Stimulated activated CD4-positive, alpha-beta T cell treated with anti-CD3 and anti-CD28 coated beads, Interleukin-2, amount 100 ng/mL, for 4 hours (primary cell): ENCODE measurements at places on chromosomes 13 and 19.

DNA sequence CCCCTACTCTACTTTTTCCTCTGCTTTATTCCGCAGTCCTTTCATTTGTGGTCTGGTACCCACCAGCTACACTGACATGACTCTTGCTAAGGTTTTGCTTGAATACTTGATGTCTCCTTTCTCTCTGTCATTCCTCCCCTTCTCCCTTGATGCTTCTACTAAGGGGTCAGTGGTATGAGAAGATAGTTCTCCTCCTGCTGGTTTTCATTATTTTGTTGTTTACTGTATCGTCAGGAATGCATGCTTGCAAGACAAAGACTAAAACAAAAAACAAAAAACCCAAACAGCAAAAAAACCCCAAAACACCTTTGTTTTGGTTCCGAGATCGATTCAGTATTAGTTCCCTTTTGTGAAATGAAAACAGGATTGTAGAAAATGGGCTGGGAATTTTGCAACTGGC lies 59.5 kb downstream of the PCCA start:
- DNase-seq = no peak

DNA sequence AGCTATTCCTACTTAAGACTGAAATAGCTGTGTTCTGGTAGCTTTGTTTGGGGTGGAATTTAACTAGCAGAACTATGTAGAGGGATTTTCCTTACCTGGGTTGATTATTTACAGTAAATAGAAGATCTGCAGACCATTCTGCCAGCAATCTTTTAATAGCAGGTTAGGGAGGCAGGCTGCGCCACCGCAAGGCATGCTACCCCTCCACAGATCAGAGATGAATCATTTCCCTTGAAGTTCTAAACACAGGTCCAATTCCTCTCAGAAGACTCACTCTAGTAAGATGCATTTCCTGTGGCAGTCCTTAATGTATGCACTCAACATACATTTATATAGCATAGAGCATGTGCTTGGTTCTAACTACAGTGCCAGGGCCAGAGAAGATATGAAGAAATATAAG lies 109.0 kb downstream of the TNFRSF19 start:
- no peak for DNase-seq

DNA sequence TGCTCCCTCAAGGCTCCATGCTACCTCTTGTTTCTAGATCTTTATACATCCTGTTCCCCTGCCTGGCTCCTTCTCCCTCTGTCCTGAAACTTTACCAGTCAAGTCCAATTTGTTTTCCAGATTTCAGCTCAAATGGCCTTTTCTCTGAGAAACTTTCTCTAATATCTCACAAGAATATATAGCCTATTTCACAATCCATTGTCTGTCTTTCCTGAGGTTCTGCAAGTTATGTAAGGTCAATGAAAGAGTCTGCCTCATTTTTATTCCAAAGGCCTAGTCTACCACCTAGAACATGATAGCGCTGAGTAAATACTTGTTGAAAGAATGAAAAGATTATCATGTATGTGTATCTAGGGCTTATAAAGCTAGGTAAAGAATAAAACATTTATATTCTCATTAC lies 348.8 kb downstream of the SPRY2 start:
- DNase-seq = no peak

GRCh38 chr13:71251292-71251951 lies 615.6 kb downstream of the DACH1 start:
- no peak for DNase-seq

DNA sequence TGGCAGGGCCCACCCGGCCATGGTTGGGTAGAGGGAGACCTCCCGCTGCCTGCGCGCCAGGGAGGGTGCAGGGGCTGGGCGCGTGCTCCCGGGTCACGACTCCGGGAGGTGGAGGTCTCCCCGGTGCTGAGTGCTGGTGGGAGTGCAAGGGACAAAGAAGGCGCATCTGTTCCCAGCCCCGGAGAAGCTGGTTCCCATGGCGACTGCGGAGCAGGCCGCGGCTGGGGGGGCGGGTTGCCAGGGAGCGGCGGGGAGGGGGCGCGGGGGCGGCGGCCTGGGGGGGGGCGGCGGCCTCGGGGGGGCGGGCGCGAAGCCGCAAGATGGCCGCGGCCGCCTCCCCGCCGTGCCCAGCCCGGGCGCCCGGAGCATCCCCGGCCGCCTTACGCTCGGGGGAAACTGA lies 1.2 kb downstream of the CBARP start:
- no peak for DNase-seq

GRCh38 chr19:19554074-19555023 lies 16.3 kb downstream of the CILP2 start:
- peak; percentile 41 for DNase-seq

- no peak for DNase-seq
Observed at GRCh38 chr13:75194717-75195462, 287.1 kb downstream of the TBC1D4 start.
